ENCODE measurements at places on chromosomes 1 and 21.

- DNase-seq = no peak
These were observed 4.9 kb upstream of the STMN1 start for GRCh38 chr1:25911162-25911561.

- DNase-seq = no peak
These were observed 119.8 kb downstream of the HLCS start for GRCh38 chr21:36846631-36847030.

- DNase-seq = no peak
These were observed 91.4 kb upstream of the PLXNA2 start for GRCh38 chr1:208335371-208336136.

DNA sequence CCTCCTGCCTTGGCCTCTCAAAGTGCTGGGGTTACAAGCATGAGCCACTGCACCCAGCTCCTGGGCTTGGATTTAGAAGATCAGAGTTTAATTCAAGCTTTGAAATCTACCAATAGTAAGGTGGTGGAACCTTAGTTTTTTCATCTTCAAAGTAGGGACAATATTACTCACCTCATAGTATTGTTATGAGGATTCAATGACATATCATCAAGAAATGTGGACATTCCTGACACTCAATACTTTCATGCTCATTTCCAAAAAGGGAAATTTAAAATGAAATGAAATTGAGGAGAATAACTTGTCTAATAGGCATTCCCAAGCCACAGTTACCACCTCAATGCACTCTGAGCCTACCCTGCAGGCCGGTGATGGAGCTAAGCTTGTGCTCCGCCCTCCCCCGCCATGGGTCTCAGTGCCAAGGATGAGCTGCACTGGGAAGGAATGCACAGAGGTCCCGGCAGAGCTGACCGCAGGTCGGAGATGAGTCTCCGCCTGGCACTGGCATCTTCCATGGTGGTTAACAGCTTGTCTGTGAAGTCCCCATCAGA, 56.5 kb upstream of the BCAR3 start:
- no peak for DNase-seq

DNA sequence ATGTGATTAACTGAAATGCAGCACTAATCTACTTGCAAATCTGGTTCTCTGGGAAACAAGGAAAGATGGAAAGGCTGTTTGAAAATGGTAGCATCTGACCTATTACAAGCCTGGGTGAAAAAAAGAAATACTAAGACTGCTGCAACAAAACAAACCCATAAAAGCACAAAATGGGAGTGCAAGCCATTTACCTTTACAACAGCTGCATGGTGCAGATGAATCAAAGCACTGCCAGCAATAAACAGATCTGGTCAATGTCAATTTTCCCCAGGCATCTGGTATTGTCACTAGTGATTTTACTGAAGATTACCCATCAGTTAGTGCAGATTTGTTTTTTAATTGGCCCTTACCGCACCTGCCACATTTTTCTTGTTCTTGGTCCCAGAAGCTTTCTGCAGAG, 1341.7 kb downstream of the PLA2G4A start:
- no peak for DNase-seq

GRCh38 chr1:41623736-41624135, 139.3 kb upstream of the EDN2 start:
- no peak for DNase-seq

Data from stimulated activated CD4-positive, alpha-beta T cell treated with anti-CD3 and anti-CD28 coated beads, TNF-alpha, amount 100 ng/mL, for 4 hours (primary cell).